Stimulated activated CD8-positive, alpha-beta memory T cell treated with anti-CD3 and anti-CD28 coated beads, Interleukin-4, amount 100 ng/mL, for 1 hour (primary cell): ENCODE measurements at places on chromosomes 7 and 10.

DNA sequence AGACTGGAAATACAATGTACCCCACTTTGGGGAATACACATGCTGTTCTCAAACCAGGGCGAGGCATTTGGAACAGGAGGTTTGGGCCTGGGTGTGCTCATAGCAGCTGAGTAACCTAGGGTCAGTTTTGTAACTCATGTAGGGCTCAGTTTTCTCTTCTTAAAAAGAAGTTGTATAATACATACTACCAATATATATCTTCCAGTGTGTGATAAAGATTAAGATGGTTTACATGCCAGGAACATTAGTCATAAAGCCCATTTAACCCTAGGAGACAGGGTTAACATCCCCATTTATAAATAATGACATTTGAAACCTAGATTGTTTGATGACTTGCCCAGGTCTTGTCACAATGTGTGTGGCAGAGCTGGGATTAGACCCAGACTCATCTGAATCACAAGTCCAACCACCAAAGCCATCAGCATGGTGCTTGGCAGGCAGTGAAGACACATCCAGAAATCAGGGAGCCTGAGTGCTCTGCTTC lies 6.0 kb downstream of the AKR1B10 start:
- DNase-seq = no peak

GRCh38 chr10:101221549-101221948 lies 7.7 kb downstream of the LBX1 start:
- DNase-seq = no peak

DNA sequence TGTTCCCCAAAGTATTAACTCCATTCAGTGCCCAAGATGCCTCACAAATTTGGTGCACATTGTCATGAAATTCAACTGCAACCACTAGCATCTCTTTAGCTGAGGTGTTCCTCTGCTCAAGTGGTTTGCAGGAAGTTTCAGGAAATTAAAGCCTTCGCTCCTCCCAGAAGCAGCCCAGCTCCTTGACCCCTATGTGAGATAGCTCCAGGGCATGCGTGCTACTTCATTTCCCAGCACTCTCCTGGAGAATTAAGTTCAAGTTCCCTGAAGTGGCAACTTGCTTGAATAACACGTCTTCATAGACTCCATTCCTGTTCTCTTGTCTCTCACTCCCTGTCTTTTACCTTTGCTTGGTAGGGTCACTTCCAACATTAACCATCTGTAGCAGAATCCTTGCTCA lies 750.3 kb downstream of the REEP3 start:
- DNase-seq = no peak

DNA sequence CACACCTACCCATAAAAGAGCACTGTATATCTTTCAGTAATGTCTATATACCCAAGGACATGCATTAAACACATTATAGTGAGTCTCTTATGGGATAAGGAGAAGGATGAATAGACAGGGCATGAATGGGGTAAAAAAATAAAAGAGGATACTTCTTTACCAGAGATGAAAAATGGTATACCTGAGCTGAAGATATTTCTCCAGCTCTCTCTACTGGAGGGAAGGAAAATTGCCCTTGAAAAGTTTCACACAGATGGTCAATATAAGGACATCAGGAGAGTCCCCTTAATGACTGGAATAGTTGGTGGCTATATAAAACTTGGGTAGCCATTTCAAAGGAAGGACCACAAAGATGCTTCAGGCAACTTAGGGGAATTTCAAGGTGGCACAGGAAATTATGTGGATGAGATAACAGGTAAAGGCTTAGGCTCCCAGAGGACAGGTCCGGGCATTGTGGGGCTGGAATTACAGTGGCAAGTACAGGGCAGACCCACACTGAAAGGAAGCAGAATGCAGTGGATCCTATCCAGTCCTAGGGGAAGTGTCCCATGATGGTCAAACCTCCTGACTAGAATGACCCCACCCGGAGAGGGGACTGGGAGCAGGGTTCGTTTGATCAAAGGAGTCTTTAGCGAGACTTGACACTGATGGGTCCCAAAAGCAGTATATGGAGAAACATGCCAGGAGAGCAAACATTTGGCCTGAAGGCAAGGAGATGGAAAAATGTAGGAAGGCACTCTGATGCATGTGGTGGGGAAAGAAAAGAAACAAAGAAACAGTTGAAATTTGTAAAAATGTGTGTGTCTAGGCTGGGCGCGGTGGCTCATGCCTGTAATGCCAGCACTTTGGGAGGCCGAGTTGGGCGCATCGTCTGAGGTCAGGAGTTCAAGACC lies 35.6 kb downstream of the PLAU start:
- DNase-seq = no peak

DNA sequence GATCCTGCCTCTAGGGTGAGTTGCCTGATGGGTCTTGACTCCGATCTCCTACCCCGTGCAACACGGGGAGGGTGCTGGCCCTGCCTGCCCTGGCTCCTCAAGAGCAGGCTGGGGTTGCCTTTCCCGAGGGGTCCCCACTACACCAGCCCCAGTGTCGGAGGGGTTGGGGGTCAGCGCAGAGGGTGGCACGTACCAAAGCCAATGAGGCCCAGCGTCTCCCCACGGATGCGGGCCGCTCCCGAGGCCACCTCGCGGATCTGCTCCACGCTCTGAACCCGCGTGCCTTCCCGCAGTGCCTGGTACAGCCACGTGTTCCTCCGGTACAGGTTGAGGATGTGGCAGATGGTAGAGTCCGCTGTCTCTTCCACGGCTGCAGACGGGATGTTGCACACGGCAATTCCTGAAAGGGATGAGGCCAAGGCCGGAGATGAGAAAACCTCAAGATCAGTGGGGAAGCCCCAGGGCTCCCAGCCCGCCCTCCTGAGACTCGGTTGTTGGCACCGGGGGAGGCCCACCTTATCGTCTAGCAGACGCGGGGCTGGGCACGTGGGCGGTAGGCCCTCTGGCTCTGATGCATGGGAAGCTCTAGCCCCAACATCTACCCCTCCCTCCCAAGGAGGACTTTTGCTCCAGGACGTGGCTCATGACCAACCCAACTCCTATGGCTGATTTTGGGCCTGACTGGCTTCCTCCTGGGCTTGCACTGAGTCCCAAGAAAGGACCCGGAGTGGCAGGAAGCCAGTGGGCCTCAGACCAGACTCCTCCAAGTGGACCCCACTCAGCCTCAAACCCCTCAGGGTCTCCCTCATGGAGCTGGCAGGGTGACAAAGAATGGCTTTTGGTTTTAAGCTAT lies 56.1 kb downstream of the ZRANB1 start:
- no peak for DNase-seq

- no peak for DNase-seq
Measured at GRCh38 chr10:18043148-18044006, 91.7 kb downstream of the SLC39A12 start.

DNA sequence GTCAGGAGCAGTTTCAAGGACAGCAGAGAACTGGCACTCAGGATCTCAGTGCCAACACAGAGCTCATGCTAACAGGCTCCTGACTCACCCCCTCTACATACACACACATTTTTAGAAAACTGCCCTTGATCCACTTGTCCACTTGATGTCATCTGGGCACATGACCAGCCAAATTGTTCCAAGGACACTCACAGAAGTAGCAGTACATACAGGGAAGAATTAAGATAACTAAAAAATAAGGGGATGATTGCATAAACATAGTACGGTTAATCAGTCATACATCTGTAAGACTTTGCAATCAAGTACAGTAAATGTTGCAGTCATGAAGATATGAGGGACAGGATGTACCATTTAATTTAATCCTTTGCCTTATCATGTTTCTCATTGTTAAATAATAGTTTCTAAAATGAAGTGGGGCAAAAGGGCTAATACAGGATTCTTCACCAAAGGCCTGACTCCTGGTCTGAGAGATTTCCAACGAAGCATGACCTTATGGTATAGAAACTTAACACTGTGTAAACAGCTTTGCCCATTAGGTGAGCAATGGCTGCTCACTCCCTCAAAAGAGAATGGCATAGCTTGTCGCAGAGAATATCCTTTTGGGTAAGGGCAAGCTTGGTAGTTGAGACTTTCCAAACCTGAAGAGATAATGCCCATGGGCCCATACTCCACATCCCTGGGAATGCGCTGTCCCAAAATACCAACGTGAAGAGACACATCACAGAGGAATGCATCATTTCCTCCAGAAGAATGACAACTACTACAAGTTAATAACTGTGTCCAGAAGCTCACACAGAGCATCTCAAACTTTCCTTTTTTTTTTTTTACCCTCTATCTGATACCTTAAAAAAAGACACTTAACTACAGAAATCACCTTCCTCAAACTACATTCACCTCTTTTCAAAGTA lies 94.1 kb downstream of the ARMH3 start:
- no peak for DNase-seq

- DNase-seq = no peak
Measured at GRCh38 chr10:119368991-119369869, 161.9 kb downstream of the GRK5 start.

DNA sequence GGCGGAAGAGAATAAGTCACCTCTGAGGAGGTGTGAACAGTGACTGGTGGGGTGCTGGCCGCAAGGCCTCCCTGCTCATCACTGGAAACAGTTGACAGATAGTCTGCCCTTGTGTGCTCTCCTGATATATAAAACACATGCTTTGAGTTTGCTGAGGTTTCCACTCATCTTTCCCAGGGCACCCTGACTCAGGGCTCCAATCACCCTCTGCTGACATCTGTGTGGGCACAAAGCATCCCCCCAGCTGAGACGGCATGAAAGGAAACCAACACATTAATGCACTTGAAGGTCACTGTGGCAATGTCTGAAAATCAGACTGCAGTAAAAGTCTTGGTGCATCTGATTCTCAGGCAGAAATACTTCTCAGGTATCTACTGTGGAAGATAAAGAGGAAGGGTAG lies 49.8 kb downstream of the EPDR1 start:
- DNase-seq = no peak

DNA sequence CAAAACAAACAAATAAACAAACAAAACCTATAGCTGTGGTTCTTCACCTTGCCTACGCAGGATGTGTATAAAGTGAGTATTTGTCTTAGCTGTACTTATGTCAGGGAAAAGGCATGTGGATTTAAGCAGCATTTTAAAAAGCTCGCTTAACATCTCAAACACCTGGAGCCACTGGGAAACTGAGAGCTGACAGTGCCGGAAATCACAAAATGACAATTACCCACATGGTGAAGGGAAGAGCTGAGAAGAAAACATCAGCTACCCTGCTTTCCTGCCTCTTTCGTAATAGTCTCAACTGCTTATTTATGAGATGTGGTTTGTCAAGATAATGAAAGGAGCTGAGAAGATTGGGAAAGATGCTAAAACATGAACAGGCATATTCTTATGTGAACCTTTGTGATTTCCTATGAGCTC lies 31.1 kb upstream of the MSMB start:
- no peak for DNase-seq

GRCh38 chr7:134730411-134730829 lies 49.0 kb upstream of the CALD1 start:
- DNase-seq = no peak

- no peak for DNase-seq
Measured at GRCh38 chr7:134771889-134772288, 7.5 kb upstream of the CALD1 start.

GRCh38 chr7:81527651-81528050 lies 242.2 kb downstream of the HGF start:
- DNase-seq = no peak

DNA sequence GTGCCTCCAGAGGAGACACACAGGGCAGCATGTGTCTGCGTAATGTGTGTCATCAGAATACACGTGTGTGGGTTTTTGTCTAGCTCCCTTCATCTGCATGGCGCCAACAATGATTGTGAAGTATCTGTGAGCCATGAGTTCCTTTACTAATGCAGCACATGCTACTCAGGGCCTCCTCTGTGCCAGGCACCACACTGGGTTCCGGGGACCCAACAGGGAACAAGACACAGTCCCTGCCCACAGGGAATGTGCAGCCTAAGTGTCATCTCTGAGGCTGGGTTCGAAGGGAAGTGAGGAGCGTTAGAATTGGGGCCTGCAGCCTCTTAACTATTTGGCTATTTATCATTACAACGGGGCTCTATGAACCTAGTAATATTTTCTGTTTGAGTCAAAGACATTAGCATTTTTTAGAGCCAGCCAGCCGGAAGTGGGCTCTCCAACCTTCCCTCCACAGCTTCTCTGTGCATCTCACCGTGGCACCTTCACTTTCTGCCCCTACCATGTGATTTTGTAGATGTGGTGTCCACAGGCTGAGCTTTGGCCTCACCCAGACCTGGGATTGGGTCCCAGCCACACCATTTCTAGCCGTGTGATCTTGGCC lies 43.9 kb upstream of the SRGN start:
- no peak for DNase-seq

GRCh38 chr10:51137756-51138529 lies 63.7 kb downstream of the PRKG1 start:
- DNase-seq = no peak

GRCh38 chr10:114208351-114208750 lies 29.2 kb downstream of the TDRD1 start:
- no peak for DNase-seq

- no peak for DNase-seq
Measured at GRCh38 chr7:96899108-96899507, 106.2 kb upstream of the DLX6 start.

DNA sequence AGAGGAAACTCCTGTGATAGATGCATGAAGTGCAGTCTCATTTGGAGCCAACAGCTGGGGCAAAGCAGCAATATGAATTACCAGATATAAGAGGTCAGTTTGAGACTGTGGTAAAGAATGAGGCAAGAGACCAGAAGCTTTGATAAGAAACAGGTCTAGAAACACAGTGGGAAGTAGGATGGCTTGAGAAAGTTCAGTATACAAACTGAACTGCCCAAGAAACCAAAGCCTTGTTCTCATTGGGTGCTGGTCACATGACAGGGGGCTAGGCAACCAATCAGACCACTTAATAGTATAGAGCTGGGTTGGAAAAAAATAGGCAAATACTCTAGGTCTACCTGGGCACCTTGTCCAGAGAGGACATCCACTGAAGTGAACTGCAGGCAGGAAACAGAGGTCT lies 46.2 kb upstream of the PLCE1 start:
- DNase-seq = no peak
